WERI-Rb-1 (cell line): ENCODE measurements at places on chromosomes 1 and 21.

DNA sequence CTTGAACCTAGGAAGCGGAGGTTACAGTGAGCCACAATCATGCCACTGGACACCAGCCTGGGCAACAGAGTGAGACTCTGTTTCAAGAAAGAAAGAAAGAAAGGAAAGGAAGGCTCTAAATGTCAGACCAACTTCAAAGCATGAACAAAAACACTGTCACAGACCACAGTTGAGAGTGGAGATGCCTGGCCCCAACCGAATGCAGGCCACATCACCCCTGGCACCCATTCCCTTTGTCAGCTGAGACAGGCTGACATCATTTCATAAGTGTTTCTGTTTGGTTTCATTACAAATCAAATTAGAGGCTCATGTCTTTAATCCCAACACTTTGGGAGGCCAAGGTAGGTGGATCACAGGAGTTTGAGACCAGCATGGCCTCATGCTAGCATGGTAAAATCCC, 28.6 kb upstream of the NADK start:
- DNase-seq: no peak

DNA sequence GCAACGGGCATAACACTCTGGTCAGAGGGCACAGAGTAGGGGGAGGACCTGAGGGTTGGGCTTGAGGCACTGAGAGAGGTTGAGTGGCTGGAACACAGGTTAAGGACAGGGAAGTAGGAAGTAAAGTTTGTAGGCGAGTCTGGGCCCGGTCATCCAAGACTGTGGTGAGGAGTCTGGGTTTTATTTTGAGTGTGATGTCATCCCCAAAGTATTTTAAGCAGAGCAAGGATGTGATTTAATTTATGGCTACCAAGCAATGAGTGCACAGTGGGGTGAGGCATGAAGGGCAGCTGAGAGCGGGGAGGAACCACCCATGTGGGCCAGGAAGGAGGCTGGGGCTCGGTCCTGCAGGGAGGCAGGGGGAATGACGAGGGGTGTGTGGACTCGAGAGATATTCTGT, 11.2 kb upstream of the VWA5B1 start:
- no peak for DNase-seq

GRCh38 chr21:46189959-46190490, 5.8 kb upstream of the SPATC1L start:
- DNase-seq: no peak

DNA sequence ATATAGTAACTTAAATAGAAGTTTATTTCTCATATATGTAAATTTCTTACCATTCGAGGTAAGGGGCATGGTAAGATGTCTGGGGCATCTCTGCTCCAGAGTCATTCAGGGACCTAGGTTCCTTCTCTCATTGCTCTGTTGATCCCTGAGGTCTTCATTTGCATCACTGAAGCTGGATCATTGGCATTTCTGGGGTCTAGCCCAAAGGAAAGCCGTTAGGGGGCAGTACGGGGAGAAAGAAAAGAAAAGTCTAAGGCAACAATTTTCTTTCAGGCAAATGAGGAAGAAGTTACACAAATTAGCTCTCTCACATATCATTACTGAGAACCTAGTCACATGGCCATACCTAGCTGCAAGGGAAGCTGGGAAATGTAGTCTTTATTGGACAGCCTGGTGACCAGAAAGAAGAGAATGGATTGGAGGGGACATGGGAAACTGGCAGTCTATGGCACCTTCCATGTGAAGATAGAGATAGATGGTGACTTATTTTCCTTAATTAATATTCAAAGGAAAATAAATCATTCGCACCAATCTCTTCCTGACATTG, 10.2 kb upstream of the SUSD4 start:
- DNase-seq: no peak

- DNase-seq: no peak
These were observed 47.0 kb upstream of the PALMD start for GRCh38 chr1:99598738-99599411.

DNA sequence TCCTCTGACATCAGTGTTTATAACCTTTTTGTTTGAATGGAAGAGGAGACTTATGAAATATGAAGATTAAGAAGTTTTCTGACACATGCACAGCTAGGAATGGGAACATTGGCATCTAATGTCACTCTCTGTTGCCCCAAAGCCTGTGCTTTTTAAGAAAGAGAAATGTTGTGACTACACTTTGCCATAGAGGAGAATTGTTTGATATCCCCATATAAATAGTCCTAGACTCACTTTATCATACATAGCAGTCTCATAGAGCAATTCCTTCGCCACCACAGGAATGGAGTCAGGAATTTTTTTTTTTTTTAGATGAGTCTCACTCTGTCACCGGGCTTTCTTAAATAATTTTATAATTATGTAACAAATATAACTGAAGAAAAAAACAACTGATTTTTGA, 1.5 kb downstream of the KRTAP21-3 start:
- DNase-seq: no peak

DNA sequence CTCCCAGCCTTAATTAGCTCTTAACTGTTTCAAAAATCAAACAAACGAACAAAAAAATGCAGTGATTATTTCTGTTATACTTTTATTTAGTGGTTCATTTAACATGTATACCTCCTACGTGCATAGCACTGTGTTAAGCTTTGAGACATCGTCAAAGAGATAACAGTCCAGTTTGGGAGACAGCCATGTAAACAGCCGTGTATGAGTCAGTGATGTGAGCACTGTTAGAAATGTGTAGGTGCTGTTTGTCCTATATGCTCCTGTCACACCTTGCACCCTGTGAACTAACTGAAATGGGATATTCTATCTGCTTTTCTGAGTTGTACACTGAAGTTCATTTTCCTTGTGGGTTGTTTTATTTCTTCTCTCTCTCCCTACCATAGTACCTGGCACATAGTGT, 109.7 kb upstream of the CACYBP start:
- DNase-seq: no peak

DNA sequence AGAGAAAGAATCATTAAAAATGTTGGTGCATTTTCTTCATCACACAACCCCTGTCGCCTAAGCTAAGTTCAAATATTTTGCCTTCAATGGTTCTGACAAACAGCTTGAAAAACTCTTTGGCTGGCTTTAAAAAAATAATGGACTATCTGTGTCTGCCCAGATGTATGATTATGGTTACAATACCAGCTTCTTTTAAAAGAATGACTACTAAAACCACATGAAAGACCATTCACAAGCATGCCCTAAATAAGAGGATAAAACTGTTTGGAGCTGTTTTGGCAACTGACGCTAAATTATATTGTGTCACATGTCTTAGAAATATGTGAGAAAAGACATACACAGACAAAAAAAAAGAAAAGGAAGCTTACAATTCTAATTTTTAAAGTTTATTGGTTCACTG, 23.7 kb upstream of the PLPPR4 start:
- DNase-seq: no peak

GRCh38 chr1:212290608-212291007, 5.4 kb downstream of the PPP2R5A start:
- DNase-seq: no peak

DNA sequence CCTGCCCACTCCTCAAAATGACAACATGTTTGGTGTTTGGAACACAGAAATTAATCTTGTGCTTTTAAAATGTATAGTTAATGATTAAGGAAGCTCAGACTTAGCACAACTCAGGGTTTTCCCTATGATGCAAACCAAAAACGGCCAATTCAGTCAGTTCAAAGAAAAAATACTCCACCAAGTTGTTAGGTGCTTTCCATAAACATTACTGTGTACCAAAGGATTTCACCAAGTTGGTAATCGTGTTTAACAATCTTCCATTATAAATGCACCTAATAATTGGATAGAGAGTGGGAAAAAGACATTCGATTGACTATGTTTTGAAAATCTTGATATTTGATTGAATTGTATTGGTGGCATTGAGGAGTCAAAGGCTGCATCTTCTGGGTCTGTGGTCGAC, 33.3 kb upstream of the DUSP10 start:
- no peak for DNase-seq

DNA sequence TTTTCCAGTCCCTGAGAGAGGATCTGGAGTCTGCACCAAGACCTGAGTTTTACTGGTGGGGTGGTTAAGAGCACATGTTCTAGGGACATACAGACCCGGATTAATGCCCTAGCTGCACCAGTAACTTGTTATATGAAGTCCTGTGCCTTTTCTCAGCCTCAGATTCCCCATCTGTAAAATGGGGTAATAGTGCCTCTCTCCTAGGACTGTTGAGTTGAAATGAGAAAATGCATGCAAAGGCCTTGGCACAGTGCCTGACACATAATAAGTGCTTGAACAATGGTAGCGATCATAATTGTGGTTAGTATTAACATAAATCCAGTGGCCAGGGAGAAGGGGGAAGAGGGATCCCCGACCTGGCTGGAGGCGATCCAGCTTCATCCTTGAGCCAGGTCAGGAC, 12.3 kb downstream of the AHDC1 start:
- DNase-seq: no peak

DNA sequence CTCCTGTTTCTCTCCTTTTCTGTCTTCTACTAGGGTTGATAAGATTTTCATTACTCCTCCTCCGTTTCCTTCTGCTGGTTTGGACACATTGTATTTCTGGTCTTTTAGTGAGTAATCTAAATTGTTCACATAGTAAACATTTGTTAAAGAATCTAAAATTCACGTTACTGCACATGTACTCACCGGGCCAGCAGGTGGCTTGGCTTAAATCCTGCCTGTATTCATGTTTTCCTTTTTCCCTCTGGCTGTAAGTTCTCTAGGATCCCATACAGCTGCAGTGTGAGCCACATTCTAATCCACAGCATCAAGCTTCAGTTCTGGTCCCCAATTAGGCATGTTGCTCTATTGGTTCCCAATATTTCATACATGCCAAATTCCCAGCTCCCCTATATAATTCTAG, 958.3 kb downstream of the ADGRL2 start:
- DNase-seq: no peak

- DNase-seq: no peak
These were observed 8.7 kb downstream of the UBIAD1 start for GRCh38 chr1:11281518-11282331.

- no peak for DNase-seq
These were observed 3.0 kb upstream of the RGS2 start for GRCh38 chr1:192805832-192806323.

GRCh38 chr1:2866422-2867086, 65.1 kb upstream of the TTC34 start:
- peak; percentile 52 for DNase-seq

- DNase-seq: no peak
These were observed 9.0 kb upstream of the ABCG1 start for GRCh38 chr21:42209801-42210479.

DNA sequence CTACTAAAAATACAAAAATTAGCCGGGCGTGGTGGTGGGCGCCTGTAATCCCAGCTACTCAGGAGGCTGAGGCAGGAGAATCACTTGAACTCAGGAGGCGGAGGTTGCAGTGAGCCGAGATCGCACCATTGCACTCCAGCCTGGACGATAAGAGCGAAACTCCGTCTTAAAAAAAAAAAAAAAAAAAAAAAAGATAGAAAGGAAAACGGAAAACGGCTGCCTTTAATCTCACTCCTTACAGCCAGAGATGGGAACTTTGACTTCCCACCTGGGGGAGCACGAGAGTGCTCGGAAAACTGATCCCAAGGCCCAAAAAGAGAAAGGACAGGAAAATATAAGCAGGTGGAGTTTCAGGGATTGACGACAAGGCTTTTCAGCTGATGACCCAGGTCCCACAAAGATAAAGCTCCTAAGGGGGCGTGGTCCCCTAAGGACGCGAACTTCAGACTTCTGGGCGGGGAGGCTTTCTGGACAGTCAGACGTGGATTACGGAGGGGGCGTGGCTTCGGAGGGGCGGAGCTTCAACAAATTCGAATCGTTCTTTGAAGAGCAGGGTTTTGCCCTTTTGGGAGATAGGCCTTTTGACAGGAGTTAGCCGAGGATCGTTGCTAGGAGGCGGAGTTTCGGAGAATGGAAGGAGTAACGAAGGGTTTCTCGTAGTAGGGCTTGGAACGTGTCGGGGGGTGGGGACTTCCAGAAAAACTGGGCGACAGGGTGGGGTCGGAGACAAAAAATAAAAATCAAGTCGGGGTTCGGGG, 958 bp upstream of the CKS1B start:
- peak; percentile 100 for DNase-seq

- no peak for DNase-seq
These were observed 30.5 kb downstream of the ALG14 start for GRCh38 chr1:95042286-95042685.

- no peak for DNase-seq
These were observed 12.4 kb downstream of the PLPP3 start for GRCh38 chr1:56566994-56567393.

GRCh38 chr21:20250337-20250736, 747.9 kb upstream of the NCAM2 start:
- no peak for DNase-seq

GRCh38 chr1:21118167-21118566, 58.5 kb downstream of the EIF4G3 start:
- DNase-seq: no peak

DNA sequence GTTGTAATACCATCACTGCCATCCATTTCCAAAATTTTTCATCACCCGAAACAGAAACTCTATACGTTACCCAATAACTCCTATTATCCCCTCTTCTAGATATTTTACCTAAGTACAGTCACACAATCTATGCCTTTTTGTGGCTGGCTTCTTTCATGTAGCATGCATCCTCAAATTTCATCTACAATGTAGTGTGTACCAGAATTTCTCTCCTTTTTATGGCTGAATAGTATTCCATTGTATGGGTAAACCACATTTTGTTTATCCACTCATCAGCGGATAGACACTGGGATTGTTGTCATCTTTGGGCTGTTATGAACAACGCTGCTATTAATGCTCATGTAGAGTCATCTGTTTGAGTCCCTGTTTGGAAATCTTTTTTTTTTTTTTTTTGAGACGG, 21.2 kb downstream of the KIAA2013 start:
- DNase-seq: no peak

GRCh38 chr1:223651291-223651991, 14.1 kb downstream of the CAPN8 start:
- no peak for DNase-seq

DNA sequence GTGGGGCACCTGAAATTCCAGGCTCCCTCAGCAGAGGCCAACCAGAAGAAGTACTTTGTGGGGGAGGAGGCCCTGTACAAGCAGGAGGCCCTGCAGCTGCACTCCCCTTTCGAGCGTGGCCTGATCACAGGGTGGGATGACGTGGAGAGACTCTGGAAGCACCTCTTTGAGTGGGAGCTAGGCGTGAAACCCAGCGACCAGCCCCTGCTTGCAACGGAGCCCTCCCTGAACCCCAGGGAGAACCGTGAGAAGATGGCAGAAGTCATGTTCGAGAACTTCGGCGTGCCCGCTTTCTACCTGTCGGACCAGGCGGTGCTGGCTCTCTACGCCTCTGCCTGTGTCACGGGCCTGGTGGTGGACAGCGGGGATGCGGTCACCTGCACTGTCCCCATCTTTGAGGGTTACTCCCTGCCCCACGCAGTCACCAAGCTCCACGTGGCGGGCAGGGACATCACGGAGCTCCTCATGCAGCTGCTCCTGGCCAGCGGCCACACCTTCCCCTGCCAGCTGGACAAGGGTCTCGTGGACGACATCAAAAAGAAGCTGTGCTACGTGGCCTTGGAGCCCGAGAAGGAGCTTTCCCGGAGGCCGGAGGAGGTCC, 634 bp downstream of the ACTRT2 start:
- DNase-seq: no peak

GRCh38 chr1:64861611-64862010, 104.7 kb downstream of the JAK1 start:
- DNase-seq: peak; percentile 15

- DNase-seq: no peak
These were observed 70.5 kb upstream of the HSPA13 start for GRCh38 chr21:14453339-14454015.

GRCh38 chr1:113434081-113434873, 44.0 kb downstream of the MAGI3 start:
- no peak for DNase-seq

GRCh38 chr1:207029701-207030521, 2.6 kb downstream of the C1orf116 start:
- no peak for DNase-seq
